ENCODE measurements at places on chromosomes 1 and 21.

DNA sequence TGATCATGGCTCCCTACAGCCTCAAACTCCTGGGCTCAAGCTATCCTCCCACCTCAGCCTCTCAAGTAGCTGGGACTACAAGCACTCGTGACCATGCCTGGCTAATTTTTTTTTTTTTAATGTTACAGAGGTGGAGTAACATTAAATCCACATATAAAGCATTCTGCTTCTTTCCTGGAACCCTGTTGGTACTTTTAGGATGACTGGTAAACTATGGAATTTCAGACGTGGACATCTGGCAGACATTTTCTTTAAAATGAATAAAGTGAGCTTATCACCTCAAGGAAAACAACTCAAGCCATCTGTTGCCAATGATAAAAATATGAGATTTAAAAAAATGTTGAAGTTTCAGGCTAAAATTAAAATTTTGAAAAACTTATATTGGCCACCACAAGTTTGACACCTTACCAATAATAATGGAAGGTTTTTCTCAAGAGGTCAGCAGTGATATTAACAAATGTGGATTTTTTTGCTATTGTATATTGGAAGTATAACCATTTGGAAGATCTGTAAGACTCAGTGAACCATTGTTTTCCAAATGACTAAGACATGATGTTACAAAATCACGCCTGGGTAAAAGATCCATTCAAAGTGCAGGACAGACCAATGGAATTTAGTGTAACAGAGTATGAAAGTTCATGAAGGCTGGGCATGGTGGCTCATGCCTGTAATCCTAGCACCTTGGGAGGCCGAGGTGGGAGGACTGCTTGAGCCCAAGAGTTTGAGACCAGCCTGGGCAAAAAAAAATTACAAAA is 52.7 kb upstream of the EIF4G3 start:
- DNase-seq = no peak

DNA sequence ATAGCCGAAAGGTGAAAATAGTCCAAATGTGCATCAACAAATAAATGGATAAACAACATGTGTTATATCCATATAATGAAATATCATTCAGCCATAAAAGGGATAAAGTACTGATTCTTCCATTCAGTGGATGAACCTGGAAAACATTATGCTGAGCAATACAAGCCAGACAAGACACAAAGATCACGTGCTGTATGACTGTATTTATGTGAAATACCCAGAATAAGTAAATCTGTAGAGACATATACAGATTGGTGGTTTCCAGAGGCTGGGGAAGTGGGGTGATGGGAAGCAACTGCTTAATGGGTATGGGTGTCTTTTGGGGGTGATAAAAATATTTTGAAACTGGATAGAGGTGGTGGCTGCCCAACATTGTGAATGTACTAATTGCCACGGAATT is 13.3 kb upstream of the GSTM4 start:
- DNase-seq = no peak

GRCh38 chr1:248852481-248853405 is 6.1 kb downstream of the ZNF692 start:
- no peak for DNase-seq

DNA sequence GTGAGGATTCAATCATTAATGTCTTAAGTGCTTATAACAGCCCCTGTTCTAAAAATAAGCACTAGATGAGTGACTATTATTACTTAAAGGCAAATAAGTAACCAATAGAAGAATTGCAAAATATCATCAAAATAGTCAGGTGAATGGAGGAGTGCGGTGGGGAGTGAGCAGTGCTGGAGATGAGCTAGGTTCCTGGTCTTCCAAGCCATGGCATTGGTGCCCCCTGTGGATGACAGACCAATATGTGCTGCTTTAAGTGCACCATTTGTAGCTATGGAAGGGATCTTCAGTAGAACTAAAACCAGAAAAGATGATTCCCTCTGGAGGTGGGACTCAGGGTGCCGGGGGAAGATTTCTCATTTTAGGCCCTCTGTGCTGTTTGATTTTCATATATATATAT is 46.1 kb upstream of the SLC30A1 start:
- peak; percentile 71 for DNase-seq

- no peak for DNase-seq
Observed at GRCh38 chr21:32211306-32211705, 67.5 kb downstream of the MIS18A start.

- no peak for DNase-seq
Observed at GRCh38 chr1:235650341-235651169, 971 bp upstream of the GNG4 start.

DNA sequence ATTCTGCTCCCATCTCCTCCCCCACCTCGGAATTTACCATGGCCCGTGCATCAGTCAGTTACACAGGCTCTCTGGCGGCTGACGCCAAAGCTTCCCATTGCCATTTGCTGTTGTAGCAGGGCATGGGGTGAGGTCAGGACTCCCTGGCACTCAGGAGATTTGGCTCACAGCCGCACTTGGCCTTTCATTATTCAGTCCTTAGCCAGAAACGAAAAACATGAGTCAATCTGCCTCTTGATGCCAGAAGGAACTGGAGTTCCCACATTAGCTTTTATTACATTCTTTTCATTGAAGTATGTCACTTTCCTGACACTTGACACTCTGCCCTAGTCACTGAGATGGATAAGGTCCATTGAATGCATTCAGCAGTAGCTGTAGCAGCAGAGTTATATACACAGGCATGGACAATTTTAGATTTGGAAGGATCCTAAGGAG is 260.6 kb downstream of the CACNA1E start:
- DNase-seq = no peak

DNA sequence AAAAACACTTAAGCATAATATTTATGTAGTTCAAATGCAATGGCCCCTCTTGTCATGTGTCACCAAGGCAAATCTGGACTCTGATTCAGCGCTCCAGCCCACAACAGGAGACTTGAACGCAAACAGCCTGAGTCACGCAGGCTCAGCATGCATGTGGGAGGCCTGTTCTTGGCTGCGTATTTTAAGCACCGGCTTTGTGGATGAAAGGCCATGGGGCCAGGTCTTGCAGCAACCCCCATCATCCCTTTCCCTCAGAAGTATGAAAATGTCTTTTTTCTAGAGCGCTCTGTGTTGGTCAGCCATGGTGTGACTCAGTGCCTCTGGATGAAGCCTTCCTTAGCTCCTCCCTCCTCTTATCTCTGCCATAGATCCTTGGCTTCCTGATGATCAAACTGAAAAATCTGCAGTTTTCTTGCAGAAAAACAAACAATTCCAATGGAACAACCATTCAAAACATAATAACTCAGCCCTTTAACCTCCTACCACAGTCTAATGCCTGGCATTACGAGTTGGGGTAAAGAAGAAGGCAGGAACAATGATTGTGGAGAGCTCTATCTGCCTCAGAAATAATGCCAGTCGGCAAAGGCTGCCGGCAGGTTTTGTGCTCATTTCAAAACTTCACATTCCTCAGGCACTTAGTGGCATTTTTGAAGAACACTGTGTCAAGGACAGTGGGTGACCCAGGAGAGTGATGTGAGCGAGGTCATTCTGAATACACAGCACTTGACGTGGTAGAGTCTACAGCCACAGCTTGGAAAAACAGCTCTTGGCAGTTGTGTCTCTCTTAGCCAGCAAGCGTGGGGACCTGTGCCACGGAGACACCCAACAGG is 167.5 kb downstream of the CLIC6 start:
- no peak for DNase-seq

- no peak for DNase-seq
Observed at GRCh38 chr1:238624776-238625175, 734.1 kb upstream of the ZP4 start.

DNA sequence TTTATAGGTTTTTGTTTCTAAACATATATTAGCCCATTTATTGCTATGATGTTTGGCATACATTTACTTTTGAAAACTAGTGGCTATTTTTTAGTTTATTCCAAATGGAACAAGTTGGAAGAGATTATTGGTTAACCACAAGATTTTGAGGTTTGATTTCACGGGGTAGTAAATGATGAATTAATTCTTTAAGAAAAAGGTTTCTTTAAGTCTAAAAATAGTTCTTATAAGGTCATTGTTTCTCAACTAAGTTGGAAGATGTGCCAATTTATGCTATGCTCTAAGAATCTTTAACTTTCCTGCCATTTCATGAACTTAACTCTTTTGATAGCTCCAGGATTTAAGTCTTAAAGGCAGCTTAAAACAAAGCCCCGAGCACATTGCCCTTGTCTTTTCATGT is 183.8 kb downstream of the LMO4 start:
- DNase-seq = no peak

DNA sequence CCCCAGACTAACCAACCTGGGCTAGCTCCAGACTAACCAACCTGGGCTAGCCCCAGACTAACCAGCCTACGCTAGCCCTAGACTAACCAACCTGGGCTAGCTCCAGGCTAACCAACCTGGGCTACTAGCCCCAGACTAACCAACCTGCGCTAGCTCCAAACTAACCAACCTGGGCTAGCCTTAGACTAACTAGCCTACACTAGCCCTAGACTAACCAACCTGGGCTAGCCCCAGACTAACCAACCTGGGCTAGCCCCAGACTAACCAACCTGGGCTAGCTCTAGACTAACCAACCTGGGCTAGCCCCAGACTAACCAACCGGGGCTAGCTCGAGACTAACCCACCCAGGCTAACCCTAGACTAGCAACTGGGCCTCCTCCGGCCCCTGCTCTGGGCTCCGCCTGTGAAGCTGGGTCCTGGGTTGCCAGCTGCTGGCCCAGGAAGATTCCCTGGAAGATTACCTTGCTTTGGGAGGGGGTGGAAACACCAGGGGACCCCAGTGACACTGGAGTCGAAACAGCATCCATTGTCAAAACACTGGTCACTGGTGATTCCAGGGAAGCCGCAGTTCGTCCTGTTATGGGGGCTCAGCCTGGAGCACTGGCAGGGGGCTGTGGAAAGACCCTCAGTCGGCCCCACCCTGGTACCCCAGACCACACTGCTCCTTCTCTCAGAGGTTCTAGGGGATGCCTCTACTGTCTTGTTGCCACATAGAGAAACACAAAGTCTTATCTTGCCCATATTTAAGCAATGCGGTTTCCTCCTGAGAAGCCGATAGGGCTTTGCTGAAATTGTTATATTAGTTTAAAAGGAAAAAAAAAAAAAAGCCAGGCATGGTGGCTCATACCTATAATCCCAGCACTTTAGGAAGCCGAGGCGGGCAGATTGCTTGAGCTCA is 1.1 kb downstream of the TFF2 start:
- peak; percentile 43 for DNase-seq

GRCh38 chr1:177082855-177083693 is 81.4 kb downstream of the ASTN1 start:
- DNase-seq = no peak

GRCh38 chr1:96714881-96715280 is 6.7 kb upstream of the PTBP2 start:
- no peak for DNase-seq

DNA sequence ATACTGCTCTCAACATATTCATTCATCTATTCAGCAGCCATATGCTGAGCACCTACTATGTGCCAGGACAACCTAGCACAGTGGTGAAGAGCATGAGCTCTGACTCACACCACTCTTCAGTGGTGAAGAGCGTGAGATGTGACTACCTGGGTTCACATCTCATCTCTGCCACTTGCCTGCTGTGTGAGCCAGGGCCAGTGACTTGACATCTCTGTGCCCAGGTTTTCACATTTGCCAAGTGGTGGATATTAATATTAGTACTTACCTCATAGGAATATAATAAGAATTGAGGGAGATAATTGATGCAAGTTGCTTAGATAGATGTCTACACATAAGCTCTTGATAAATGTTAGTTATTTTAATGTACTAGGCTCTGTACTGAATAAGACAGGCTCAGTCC is 488.9 kb downstream of the PTPRU start:
- no peak for DNase-seq
